ENCODE measurements at places on chromosomes 1 and 21. TPM values are rescaled to one million over a fixed set of nuclear protein-coding genes. Genes with fewer than 3 reads are reported as not detected.

The FMO2 gene
- 63.1 TPM for total RNA-seq

- DNase-seq = no peak
Observed at GRCh38 chr1:27360159-27361043, 6.4 kb downstream of the MAP3K6 start.

DNA sequence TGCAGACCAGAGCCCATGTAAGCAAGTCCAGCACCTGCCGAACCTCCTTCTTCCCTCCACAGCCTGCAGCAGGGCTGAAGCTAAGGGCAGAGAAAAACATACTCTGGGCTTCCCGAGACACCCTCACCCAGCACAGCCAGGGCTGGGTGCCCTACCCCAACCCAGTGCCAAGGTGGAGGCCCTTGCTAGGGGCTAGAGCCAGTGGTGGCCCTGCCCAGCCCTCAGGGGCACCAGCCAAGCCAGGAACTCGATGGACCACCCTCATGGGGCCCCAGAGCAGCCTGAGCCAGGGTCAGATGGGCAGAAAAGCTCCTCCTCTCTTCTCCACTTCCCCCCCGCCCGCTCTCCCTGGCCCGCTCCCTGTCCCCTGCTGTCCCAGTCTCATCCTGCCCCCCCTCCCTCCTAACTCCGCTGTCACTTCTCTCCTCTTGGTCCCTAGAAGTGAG, 15.9 kb downstream of the TNFRSF25 start:
- DNase-seq = no peak

DNA sequence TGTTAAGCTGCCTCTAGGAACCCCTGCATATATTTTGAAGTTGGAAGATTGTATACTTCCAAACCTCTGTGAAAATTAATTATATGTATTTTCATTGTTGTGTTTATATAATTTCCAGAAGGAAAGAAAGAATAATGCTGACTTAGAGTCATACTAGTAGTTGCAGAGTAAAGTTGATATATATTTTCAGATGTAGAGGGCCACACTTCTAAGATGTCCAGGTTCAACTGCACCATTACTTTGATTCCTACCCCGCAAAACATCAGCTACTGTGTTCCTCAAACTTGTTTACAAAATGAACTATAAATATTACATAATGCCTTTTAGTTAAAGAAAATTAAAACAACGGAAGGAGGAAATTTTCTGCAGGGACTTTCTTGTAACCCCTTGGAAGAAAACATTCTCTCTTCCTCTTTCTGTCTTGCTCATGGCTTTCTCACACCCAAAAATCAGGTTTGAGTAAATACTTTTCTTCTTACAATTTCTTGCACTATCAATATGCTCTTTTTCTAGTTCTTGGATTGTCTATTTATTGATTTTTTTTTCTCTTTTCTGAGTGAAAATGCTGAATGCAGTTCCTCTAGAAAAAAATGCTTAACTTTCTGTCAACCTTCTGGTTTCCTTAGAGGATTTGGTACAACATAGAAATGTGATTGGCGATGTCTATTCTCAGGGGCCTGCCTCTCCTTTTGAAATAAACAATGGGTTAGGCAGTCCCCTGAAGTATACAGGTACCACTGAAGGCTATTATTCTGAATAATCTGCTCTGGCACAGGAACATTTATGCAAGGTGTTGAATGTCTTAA, 867.8 kb downstream of the TTLL7 start:
- DNase-seq = no peak

The NOS1AP gene
- total RNA-seq = 0.31 TPM

DNA sequence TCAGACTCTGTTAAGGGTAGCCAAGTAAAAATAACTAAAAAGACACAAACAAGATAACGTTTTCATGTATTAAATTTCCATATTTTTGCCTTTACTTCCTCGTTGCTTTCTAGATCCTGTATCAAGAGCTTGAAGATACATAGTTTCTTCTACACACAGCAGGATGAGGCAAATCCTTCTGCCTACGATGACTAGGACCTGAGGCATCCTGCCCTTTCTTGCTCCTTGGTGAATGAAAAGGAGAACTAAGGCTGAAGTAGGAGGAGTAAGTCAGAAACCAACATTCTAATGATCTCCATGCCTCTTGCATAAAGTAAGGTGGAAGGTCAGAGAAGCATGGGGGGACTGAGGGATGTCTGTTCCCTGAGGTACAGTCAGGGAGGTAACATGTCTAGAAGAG, 102.6 kb downstream of the GPATCH2 start:
- no peak for DNase-seq

DNA sequence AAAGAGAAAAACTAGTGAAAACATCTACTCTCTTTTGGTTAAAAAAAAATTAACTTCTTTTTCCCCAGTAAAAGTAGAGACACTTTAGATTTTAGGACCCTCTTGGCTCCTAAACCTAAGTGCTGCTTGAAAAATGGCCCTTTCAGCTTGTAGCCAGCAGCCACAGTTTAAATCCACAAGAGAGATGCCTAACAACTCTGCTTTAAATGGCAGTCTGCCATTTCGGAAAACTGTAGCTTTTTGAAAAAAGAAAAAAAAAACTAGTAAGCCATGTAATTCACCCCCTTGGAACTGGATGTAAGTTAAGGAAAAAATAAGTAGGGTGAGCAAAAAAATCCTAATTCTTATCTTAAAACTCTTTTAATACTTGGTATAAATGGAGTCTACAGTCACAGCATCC, 56.0 kb downstream of the LHX9 start:
- DNase-seq = no peak

DNA sequence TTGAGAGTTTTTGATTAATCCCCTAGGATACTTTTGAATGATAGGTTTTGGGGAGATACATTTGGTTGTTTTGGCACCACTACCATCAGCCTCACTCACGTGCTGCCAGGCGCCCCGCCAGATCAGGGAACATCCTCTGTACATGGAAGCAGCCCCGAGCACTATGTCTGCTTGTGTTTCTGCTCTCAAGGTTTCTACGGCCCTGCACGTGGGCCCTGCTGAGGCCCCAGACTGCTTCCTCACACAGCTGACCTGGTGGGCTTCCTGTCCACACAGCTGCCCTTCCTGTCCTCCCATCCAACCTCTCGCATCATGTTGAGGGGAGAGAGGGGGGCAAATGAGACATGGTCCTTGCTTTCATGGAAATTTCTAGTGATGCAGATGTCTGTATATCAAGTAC, 20.0 kb downstream of the ADARB1 start:
- no peak for DNase-seq

- DNase-seq = no peak
Observed at GRCh38 chr1:211900441-211900840, 69.9 kb upstream of the LPGAT1 start.

DNA sequence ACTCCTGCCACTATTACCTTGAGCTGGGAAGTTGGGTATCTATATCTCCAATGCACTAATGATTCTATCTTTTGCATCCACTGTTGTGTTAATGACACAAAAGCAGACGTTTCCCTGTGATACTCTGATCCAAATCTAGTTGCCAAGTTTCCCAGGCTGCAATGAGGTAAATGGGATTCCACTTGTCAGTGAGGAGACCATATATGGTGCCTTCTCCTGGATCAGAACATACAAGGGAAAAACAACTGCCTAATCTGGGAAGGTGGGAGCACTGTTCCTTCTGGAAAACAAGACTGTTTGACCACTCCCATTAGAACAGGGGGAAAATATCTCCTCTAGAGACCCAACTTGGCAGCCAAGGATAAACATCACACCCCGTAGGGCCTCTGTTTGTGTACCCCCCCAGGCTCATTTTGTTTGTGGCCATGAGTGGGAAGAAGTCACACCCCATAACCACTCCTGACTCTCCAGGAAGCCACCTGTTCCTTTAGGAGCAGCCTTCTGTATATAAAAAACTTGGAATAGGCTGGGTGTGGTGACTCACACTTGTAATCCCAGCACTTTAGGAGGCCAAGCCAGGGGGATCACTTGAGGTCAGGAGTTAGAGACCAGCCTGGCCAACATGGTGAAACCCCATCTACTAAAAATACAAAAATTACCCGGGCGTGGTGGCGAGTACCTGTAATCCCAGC, 28.5 kb upstream of the SLC6A9 start:
- DNase-seq = no peak

- DNase-seq = no peak
Observed at GRCh38 chr1:155012776-155013602, 10.4 kb downstream of the ZBTB7B start.

- DNase-seq = no peak
Observed at GRCh38 chr21:26281506-26281905, 110.9 kb upstream of the APP start.

DNA sequence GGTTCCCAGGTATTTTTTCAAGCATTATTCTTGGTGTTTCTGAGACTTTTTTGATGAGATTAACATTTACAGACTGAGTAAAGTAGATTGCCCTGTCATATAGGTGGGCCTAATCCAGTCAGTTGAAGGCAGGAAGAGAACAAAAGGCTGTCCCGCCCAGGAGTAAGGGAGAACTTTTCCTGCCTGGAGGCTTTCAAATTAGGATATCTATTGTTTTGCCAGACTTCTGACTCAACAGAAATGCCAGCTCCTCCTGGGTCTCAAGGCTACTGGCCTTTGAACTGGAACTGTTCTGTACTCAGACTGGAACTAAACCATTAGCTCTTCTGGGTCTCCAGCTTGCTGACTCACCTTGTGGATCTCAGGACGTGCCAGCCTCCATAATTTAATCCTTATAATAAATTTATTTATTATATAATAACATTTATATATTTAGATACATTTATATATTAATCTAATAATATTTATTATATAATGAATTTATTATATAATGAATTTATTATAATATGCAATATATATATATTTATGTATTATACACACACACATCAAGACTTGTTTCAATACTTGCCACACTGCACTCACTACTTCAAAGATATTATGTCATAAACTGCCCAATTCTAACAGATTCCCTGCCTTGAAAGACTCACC, 510.8 kb upstream of the B3GALT2 start:
- DNase-seq = no peak

GRCh38 chr1:107142666-107143065, 1.8 kb downstream of the NTNG1 start:
- DNase-seq = no peak

DNA sequence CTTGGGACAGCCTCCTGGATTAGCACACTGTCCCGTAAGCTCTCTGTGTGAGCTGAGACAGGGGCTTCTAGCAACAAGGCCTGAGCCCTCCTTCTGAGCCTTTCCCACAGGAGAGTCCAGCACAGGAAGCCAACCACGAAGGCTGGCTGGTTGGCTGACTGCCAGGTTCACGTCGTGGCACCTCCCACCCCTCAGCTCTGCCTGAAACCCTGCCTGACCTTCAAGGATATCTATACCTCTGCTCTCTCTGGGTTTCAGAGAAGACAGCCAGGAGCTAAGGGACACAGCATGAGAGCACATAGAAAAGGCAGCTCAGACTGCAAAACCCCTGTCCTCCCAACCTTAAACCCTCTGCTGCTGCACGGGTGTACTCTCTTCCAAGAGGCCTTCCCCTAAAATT, 13.9 kb downstream of the DLGAP3 start:
- no peak for DNase-seq

DNA sequence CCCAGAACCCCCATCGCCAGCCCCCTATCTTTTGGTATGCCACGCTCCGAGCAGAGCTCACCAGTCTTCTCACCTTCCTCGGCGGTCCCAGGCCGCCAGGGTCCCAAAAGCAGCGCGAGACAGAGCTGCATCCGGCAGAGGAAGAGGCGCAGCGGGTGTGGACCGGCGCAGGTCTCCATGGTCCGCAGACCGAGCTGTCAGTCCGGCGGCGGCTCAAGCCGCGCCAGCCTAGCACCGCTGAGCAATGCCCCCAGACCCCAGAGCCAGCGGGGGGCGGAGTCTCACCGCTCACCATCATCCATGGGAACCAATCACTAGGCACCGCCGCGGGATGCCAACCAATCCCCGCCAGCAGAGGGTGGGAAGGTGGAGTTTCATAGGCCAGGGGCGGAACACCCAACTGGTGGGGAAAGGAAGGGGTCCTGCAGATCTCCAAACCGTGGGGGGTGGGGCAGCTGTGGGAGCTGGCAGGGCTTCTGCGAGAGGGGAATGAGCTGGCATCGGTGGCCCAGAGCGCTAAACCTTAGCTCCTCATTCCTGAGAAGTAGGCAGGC, at the start of gene EPHA10:
TSS of gene EPHA10 (minus strand) at position 233 of the 554 bp plus-strand sequence. CDS start at position 179, 54 bp downstream.
- no peak for DNase-seq

DNA sequence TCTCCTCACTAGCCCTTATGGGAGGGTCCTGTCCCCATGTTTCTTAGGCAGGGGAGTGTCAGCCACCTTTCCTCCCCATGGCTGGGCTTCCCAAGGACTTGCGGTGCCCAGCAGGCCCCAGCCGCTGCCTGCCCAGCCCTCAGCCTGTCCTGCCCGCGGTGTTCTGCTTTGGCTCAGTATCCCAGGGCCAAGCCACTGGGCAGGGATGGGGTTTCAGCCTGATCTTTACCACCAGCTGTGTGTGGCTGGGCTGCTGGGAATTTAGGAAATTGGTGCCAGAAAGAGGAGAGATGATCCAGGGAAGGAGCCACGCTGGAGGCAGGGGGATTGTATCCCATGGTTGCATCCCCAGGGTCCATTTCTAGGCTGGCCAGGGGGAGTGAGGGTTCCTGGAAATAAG, 6.9 kb upstream of the IGFN1 start:
- no peak for DNase-seq

DNA sequence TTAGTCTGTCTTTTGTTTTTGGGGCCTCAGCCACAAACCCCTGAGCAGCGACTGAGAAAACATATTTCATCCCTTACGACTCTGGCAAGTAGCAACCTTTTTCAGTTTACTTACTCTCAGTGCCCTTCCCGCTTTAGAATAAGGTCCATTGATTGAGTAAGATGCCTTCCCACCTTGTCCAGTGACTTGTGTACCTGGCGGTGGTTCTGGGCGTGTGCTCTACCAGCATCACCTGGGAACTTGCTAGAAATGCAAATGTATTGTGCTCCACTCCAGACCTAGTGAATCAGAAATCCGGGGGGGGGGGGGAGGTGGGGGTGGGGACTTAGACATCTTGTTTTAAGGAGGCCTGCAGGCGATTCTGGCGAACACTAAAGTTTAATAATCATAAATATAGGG, 72.1 kb downstream of the S1PR1 start:
- DNase-seq = no peak

- DNase-seq = no peak
Observed at GRCh38 chr1:186202271-186202764, 172.7 kb downstream of the TPR start.

The DCAF8 gene
- total RNA-seq = 139 TPM

GRCh38 chr1:157941939-157942338, 51.5 kb upstream of the KIRREL1 start:
- DNase-seq = no peak

DNA sequence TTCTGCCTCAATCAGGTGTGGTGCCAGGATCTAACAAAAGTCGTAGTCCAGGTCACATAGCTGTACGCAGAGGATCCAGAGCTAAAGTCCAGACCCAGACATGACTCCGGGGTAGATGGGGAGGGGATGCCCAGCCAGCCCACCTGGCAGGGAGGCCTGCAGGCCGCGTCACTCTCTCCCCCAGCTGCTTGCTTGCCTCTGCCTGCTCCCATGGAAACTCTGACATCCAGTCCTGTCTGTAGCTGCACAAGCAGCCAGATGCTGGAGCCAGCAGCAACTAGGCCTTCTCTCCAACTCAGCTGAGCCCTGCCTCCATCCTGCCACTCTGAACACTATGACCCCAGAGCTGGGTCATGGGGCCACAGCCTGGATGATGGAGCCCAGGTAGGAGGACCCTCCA, 8.1 kb downstream of the COL8A2 start:
- DNase-seq = no peak
